ENCODE measurements at places on chromosomes 11 and 22.

- DNase-seq, result no peak
Measured at GRCh38 chr22:26847046-26847445, 189.7 kb downstream of the MIAT start.

DNA sequence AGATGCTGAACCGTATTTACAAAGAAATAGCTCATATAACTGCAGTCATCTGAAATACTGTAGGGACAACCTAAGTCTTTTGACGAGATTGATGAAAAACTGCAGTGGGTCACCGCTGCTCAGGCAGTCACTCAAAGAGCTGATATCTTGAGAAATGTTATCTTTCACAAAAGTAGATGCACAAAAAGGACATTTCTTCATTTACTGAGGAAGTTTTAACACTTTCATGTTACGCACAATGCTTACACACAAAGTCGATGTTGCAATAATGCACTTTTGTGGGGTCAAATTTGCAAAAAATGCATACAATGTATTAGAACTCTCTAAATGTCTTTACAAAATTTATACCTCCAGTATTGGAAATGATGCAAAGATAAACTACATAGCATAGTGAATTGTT lies 16.2 kb upstream of the OR10V1 start:
- no peak for DNase-seq

DNA sequence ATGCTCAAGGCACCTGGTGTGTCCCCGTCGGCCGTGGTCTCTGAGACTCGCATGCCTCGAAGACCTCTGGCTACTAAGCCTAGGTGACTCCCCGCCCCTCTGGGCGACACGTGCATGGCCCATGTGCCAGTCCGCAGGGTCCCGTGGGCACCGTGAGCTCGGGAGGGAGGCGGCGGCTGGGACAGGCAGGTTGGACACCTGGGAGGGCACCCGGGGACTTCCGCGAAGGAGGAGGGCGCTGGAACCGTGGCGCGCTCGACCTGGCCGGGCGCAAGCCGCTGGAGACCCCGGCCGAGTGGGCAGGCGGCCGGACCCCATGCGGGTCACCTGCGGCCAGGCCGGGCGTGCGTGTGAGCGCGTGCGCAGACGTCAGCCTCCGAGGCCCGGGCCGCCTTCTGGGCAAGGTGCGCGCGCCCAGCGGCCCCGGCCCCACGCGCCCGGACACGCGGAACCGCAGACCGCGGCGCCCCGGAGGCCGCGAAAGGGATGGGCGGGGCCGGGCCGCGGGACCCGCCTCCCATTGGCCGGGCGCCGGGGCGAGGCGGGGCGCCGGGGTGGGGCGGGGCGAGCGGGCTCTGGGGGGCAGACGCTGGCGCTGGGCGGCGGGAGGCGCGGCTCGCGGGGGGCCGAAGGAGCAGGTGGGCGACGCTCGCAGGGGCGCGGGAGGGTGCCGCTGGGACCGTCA lies 579 bp upstream of the RASD2 start:
- DNase-seq, result peak; percentile 62

GRCh38 chr11:126929179-126930061 lies 71.2 kb downstream of the KIRREL3 start:
- no peak for DNase-seq

DNA sequence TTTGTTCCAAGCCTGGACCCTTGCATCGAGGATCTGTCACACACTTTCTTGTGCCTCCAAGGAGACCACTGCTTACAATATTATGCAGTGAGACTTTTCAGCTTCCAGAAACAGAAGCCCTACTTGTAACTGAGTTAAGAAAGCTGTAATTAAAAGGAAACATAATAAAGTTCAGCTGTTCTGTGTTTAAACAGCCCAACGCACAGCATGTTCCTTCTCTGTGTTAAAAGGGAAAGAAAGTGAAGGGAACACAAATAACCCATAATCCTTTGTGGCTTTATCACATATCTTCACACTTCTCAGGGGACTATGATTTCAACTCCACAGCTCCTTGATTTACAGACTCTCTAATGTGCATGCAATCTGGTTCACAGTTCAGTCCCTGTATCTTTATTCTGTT lies 200.3 kb upstream of the MTNR1B start:
- DNase-seq, result no peak

DNA sequence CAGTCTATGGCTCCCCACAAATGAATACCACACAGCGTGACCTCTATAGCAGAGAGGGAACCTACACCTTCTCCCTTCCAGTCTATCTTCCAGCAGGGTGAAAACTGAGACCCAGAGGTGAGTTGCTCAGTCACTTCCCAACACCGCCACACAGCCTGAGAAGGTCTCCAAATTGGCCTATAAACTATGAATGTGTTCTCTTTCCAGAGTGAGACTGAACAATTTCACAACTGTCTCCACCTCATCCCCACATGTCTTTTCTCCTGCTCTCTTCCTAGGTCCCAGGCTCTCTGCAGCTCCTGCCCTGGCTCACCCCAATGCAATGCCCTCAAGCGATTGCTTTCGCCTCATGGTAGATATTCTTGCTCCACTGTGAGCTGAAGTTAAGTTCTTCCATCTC lies 14.0 kb downstream of the CLMP start:
- DNase-seq, result no peak

DNA sequence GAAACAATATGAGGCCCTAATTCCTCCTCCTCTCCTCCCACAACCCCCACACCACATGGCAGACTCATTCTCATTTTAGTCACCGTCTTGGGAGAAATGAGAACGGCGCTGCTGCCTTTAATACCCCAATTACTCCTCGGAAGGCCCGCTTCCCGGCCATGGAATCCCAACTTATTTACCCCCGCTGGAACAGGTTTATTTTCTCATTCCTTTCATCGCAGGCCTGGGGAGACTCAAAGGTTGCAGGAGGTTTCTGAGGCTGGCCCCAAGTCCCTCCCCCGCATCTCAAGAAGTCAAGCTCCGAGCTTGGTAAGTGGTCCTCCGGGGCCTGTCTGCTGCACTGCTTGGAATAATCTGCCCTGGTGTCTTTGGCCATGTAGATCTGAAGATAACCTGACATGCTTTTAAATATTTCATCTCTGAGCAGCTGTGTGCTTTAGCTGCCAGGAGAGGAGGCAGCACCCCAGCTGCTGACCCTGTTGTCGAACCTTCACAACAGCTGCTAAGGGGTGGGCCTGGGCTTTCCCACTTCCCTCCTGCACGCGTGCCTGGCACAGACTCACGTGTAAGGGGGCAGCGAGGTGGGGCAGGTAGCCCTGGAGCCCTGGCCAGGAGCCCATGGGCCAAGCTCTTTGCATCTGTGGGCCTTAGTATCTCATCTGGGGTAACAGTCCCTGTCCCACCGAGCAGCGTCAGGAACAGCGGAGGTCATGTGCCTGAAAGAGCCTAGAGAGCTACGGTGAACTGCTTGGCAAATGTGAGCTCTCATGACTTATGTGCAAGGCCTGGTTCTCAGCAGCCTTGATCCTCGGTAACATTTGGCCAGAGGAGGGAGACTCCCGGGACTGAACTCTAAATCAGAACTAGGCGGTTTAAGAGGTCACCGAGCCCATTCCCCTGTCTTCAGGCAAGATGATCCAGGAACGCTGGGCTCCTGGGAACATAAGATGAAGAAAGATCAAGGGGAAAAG lies 164.6 kb downstream of the ST3GAL4 start:
- no peak for DNase-seq

DNA sequence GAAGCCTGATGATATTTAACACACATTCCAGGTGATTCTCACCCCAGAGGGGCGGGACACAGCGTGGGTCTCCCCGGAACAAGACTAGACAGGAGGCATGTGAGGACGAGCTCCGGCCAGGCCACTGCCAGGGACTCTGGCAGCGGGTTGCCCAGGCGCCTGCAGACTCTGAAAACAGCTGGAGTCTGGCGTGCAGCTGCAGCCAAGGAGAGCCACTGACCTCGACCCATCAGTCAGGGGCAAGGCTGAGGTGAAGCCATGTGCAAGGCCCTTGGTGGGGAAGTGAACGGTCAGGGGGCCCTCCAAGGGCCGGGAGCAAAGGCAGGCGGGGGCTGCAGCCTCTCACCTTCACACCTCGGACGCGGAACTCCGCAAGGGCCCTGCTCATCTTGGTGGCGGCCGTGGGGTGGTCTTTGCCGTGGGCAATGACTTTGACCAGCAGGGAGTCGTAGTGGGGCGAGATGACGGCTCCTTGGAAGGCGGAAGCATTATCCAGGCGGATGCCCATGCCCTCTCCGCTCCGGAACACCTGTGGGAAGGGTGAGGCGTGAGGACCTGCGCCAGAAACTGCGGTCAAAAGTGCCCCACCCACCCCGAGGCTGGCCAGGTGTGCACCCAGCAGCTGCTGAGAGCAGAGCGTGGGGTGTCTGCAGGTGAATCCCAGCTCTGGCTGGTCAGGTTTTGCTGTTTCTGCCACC lies 6.7 kb downstream of the LRFN4 start:
- DNase-seq, result no peak

GRCh38 chr11:120401506-120401905 lies 65.3 kb downstream of the ARHGEF12 start:
- no peak for DNase-seq

DNA sequence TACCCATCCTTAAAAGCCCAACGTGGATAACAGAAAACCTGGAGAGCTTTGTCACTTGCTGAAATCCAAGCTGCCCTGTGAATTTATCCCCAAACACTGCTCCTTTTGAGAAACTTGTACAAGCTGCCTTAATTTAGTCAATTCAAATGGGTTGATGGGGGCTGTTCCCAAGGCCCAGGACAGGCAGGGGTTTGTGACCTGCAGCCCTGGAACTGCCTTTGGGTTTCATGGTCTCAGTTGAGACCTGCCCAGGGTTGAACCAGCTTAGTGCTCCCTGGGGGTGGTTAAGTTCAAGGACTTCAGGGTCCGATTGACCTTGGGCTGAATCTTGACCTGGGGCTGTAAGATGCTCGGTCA lies 112.1 kb upstream of the OR4B1 start:
- DNase-seq, result no peak
